ENCODE measurements at places on chromosomes 6 and 20.

DNA sequence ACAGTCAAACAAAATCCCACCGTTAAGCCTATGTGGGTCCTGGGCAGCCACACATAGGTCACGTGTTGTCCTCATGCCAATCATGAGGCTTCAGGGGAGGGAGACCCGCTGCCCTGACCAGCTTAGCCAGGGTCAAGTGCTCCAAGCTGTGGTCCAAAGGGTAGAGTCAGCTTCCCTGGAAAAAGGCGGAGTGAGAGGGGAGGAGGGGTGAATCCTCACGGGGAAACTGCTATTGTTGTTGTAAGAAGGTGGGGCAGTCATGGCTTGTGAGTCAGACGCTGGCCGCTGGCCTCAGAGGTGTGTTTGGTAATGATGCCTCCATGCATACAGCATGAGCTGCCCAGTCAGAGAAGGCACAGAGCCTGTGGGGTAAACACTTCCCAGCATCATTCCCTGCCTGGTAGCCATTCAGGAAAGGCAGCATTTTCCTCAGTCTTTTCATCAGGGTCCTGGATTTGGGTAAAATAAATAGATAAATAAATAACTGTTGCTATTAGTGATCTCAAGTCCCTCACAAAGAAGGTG, 8.7 kb downstream of the CST3 start:
- peak; percentile 47 for DNase-seq

DNA sequence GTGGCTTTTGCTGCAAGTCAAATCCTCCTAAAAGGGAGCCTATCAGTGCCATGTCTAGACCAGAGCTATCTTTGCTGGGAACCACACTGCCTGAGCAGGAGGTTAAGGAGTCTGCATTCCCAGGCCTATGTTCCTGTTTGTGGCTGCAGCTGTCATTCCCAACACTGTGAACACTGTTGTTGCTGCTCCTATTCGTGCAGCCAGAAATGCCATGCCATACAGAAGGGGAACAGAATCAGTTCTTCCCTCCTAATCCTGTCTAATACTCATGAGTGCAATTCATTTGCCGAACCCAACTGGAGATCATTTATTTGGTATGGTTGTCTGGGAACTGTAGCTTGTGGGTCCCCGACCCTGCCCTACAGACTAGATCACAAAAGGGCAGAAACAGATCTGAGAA, 406.5 kb upstream of the GJE1 start:
- no peak for DNase-seq

GRCh38 chr6:151704383-151704782, 103.1 kb upstream of the ESR1 start:
- DNase-seq = no peak

DNA sequence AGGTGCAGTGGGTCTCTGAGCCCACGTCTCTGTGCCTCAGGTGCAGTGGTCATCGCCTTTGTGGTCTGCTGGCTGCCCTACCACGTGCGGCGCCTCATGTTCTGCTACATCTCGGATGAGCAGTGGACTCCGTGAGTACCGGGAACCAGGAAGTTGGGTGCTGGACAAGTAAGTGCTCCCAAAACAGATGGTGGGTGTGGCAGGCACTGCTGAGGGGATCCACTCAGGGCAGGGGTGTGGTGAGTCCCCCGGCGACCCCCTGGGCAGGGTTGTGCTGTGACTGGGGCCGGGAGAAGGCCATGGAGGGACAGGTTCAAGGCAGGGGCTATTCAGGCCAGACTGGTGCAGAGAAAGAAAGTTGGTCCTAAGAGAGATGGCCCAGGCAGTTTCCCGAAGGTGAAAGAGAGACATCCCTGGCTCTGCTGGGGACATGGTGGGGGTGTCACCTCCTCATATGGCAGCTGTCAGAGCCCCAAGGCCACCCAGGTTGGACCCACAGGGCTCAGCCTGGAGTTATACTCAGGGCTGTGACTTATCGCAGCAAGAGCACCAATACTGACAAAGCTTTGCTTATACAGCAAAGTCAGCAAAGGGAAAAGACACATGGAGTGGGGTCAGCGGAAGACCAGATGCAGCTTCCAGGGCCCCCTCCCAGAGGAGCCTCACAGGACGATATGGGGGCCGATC, 37.9 kb upstream of the MRGBP start:
- DNase-seq = no peak

All from left ventricle myocardium inferior (tissue), 1 donor.